Daoy (cell line): ENCODE measurements at places on chromosomes 1 and 21. TPM values are rescaled to one million over a fixed set of nuclear protein-coding genes. Genes with fewer than 3 reads are reported as not detected.

- no peak for DNase-seq
These were observed 108.8 kb downstream of the NRIP1 start for GRCh38 chr21:14955936-14956520.

- peak; percentile 7 for DNase-seq
These were observed 94.8 kb upstream of the KIAA0040 start for GRCh38 chr1:175287377-175287776.

DNA sequence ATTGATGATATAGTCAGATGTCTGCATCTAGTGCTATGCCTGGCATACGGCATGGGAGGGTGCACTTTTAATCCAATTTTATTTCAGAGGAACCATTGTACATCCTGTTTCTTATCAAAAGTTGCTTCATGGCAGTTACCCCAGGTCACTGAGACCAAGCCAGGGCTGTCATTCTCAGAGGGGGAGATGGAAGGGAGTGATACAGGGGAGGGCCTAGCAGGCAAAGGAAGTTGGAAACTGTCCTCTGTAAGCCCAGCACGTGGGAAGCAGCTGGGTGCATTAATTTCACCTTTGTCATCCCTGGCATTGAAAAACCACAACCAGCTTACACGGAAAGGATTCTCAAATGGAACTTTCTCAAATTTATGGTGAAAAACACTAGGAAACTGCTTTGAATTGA, 458.7 kb upstream of the ADAMTS5 start:
- DNase-seq: peak; percentile 84

GRCh38 chr1:112262316-112262715, 133.7 kb upstream of the CTTNBP2NL start:
- no peak for DNase-seq

- DNase-seq: no peak
These were observed 166.3 kb downstream of the TBX15 start for GRCh38 chr1:118821801-118822200.

GRCh38 chr1:19926296-19927129, 3.1 kb upstream of the PLA2G2E start:
- peak; percentile 44 for DNase-seq

GRCh38 chr1:47441450-47442106, 3.7 kb downstream of the FOXD2 start:
- no peak for DNase-seq

DNA sequence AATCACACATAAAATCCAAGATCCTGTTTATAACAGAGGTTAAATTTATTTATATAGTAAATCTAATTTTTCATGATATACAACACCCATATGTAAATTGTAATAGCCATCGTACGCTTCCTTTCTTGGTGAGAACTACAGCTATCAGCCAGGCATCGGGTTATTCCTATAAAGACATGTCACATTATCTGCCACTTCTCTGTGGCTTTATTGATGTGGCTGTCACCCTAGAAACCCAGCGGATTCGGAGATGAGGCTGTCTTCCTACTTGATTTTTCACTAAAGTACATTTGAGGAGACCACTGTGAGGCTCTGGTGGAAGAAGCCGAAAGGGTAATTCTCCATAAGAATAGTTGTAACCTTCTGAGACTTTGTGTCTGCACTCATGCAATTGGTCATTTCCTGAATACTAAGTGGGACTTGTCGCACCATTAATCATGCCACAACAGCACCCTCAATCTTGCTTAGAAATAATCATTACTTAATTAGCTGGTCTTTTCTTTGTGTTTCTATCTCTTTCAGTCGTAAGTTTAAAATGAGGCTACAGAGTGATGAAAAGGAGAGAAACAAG, 106.0 kb downstream of the NTNG1 start:
- no peak for DNase-seq

Gene SLC6A17
- total RNA-seq: 0.46 and 0.60 TPM in 2 replicates

Gene FCRLA
- 0.51 TPM in 1 of 2 replicates, not detected in the other for total RNA-seq

Gene TMEM61
- not detected in 2 replicates for total RNA-seq
